SW480 (cell line): ENCODE measurements at places on chromosomes 7 and 10.

- DNase-seq, result peak; percentile 11
These were observed 109.2 kb upstream of the AGK start for GRCh38 chr7:141441837-141442627.

DNA sequence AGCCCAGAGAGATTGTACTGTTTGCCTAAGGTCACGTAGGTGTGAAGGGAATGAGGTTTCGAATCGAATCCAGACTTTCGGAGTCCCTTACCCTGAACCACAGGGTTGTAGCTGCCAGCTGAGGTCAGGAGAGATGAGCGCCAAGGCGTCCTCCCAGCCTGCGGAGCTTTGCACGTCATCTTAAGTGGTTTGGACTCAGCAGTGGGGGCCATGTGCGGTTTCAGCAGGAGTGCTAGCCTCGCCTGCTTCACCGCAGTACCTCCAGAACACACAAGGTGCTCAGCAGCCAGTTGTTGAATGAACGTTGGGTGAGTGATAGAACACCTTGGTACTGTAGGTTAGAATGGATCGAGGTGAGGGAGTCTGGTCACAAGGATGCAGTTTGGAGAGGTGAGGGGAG, 74.9 kb upstream of the PPIF start:
- DNase-seq, result no peak

GRCh38 chr7:104901240-104901619, 112.8 kb upstream of the KMT2E start:
- no peak for DNase-seq

DNA sequence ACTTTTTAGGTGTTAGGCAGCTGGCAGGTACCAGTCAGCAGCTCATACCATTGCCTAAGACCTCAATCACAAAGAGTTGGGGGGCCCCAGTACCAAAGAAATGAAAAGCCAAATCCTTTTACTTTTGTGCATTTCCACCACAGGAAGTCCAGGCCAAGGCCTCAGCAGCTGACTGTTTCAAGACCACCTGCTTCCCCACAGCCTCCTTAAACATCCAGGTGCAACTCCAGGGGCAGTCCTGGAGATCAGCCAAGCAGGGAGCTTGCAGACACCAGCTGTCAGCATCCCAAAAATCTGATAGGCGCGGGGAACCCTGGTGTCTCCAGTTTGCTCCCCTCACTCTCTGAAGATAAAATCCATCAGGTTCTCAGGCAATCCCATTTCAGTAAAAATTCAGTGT, 91.5 kb upstream of the EFCAB10 start:
- no peak for DNase-seq

DNA sequence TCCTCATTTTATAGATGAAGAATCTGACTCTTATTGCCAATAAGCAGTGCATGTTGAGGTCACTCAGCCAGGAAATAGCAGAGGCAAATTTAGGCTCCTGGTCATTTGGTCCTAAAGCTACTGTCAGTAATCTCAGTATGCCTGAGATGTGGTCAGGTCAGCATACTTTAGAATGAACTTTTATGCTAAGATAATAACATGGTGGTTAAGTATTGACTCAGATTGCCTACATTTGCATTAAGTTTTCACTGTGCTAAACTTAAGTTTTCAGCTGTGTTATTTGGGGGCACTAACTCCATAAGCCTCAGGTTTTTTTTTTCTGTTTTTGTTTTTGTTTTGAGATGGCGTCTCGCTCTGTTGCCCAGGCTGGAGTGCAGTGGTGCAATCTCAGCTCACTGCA, 35.9 kb upstream of the CCSER2 start:
- DNase-seq, result no peak

- no peak for DNase-seq
These were observed 1066.0 kb upstream of the CELF2 start for GRCh38 chr10:9951481-9952257.

DNA sequence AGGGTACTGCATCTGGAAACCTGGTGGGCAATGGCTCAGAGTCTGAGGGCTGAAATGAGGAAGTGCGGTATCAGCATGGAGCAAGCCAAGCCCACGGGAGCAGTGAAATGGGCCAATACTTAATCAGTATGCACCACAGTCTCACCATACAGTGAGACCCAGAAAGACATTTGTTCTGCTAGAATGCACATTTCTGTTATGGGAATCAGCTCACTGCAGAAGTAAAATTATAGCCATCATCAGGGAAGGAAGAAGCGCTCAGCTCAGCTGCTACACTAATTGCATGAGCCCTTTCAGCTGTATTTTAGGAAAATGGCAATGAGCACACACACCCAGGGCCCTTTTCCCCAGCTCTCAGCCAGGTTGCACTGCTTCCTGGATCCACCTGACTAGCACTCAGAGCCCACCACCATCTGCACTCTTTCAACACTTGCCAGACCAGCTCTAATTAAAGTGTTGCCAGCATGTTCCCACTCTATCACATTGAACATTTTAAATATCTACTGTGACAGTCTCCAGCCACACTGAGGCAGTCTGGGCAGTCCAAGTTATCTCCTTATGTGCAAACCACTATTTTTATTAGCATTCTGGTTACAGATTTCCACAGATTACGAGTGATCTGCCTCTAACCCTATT, 44.2 kb upstream of the PIK3AP1 start:
- no peak for DNase-seq

GRCh38 chr7:46577394-46577793, 656.3 kb upstream of the IGFBP3 start:
- DNase-seq, result no peak

GRCh38 chr10:5766189-5766588, 47.0 kb downstream of the GDI2 start:
- no peak for DNase-seq

GRCh38 chr10:63434866-63435854, 30.6 kb downstream of the JMJD1C start:
- no peak for DNase-seq

DNA sequence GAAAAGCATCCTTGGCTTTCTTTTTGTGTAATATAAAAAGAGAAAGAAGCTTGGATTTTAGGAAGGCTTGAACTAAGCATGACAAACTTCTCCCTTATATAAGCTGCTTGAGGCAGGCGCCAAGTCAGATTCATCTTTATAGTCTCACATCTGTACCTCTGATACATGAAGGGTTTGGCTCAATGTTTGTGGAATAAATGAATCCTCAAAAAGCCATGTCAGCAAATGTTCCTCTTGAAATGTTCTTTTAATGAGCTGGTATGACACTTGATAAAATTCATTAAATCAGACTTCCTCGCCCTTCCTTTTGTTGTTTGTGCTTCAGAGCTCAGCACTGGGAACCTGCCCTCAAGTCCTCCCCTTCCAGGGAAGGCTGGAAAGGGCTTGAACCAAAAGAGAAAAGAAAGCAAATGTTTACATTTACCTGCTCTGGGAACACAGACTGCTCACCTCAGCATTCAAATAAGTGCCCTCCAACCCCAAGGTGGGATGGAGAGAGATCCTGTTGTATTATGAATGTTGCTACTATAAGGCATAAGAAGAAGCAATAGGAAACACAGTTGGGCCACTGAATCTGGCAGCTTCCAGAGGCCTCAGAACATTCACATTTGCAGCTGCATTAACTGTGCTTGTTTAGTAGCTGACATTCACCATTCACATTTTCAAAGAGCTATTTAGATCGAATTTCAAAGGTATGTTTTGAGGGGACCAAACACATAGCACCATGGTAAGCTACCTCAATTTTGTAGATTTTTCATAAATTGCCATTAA, 212.6 kb downstream of the CACNA2D1 start:
- DNase-seq, result no peak

DNA sequence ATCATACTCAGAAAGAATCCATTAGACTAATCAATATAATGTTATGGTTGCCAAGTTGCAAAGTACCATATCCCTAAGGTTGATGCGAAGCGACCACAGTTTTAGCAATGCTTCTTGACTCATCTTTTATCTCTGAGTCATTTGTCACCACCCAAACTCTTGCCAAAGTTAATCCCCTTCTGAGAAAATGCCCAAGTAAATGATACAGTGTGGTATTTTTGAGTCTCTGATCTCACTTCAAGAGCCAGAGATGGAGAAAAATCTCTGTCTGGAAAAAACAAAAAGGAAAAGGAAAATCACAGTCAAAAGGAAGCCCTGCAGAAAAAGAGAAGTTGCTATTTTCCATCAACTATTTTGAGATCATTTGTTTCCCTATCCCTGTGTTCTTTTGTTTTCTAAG, 26.7 kb upstream of the OTUD1 start:
- DNase-seq, result no peak

DNA sequence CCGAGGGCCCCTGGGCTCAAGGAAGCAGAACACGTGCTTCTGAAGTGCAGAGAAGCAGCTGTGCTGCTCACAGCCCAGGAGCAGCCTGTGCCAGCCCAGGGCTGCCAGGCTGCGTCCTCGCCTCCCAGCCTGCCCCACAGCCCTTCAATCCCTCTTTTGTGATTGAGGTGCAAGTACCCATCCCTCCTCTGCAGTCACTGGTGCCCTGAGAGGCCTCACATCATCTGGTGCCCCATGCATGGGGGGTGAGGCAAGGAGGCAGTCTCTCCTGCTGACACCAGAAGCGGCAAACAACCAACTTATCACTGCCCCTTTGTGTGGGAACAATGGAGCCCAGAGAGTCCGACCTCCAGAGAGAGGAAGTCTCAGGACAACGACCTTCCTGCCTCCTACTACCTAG, 49.8 kb upstream of the FGFR2 start:
- DNase-seq, result no peak

DNA sequence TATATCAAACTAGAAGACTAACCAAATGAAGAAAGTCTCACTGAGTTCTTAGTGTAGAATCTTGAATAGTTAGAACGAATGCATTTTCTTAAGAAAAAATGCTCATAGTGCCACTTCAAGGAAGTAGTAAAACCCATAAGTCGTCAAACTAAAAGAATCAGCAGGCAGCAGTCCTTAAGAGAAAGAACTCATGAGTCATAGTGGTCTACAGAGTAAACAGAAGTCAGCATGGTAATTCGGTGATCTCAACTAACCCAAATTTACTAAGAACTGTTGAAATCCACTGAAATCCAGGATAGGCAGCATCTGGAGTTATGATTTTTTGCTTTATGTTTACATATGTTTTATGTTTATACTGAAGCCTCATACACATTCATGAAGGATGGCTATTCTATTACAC, 256.2 kb downstream of the LHFPL3 start:
- peak; percentile 42 for DNase-seq

DNA sequence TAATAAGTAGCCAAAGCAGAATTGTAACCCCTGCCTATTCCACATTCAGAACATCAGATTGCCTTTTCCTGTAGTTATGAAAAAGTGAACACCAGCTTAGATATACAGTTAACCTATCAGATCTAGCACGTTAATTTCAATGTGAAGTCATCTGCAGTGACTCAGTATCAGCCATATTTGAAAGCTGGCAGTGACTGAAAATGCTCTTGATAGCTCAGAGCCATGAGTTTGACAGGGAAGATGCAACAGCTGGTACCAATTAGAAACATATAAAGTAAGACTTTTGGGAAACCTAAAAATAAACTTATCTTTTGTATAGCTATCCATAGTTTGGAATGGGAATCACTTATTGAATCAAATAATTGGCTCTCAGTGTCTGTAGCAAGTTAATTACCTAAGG, 284.1 kb upstream of the NPSR1 start:
- no peak for DNase-seq

- no peak for DNase-seq
These were observed 4.1 kb downstream of the AQP1 start for GRCh38 chr7:30915751-30916150.

DNA sequence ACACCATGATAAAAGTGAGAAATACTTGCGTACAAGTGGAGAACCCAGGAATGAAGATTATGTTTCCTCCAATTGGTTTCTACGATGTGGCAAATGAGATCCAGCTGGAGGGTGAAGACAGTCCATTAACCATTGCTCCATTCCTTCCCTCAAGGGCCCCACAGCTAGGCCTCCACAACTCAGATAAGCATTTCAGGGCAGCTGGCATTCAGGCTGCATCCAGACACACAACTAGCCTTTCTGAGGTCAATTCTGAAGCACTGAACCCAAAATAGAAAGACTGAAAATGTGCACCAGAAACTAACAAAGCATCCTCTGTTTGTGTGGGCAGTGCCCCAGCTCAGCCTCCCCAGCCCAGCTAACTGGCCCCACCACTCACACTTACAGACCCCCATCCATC, 94.8 kb downstream of the GSAP start:
- no peak for DNase-seq

DNA sequence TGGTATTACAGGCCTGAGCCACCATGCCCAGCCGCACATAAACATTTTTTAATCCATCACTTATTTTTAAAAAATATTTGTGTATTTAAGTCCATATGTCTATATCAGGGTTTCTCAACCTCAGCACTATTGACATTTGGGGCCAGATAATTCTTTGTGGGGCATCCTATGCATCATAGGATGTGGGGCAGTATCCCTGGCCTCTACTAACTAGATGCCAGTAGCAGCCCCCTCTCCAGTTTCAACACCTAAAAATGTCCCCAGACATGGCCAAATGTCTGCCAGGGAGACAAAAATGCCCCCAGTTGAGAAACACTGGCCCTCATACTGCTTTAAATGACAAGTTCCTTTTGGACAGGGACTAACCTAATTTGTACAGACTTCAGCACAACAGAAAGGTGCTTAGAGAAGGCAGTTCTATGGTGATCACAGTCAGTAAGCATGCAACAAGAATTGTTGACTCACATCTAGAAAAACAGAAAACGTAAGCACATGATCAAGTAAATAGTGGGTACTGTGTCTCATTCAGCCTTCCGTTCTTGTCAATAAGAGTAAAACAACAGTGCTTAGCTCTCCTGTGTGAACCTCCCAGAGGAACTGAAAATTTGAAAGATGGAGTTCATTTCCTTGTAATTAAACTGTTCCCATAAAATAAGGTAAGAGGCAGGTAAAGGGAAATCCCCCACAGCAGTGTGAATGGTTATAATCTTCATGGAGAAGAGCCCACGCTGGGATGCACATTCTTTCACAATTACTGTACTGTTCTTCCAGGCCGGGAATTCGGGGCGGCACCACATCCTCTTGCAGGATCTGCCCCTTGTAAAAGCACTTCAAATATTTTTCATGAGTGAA, 17.3 kb upstream of the ADRB1 start:
- peak; percentile 83 for DNase-seq

GRCh38 chr7:104397442-104397841, 69.0 kb downstream of the LHFPL3 start:
- no peak for DNase-seq

DNA sequence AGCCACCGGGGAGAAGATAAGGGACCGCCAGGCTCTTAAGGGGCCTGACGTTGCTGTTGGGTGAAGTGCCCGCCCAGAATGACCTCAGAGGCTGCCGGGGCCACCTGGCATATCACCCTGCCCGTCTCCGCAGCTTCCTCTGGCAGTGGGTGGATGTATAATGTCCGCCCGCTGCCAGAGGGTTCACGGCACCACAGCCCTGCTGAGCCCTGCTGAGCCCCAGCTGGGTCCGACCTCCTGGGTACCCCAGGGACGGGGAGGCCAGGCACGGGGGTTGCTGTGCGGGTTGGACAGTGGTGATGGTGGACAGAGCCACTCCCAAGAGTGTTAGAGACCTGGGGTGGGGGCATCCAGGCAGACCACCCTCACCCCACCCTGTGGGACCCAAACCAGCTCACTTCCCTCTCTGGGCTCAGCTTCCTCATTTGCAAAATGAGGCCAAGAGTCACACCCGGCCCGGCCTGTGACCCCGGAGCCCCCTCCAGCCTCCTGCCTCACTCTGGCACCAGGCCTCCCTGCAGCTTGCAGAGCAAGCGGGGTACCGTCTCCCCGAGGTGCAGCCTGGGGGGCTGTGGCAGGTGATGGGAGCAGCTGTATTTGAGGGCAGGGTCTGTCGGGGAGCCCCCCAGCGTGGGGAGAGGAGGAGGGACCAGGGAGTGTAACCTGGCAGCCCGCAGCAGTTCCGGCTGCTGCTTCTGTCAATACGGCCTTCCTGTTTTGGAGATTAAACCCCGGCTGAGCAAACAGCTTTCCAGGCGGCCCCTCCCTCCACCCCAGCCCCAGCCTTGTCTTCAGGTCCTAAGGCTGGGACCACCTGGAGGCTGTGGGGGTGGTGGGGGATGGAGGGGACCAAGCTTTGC, 8.4 kb upstream of the LFNG start:
- DNase-seq, result no peak
